GM06990 (cell line): ENCODE measurements at places on chromosomes 2 and 18.

- DNase-seq = no peak
These were observed 1400.4 kb downstream of the SUCLG1 start for GRCh38 chr2:83058683-83059082.

GRCh38 chr2:119713819-119714490, 35.0 kb downstream of the TMEM177 start:
- no peak for DNase-seq

DNA sequence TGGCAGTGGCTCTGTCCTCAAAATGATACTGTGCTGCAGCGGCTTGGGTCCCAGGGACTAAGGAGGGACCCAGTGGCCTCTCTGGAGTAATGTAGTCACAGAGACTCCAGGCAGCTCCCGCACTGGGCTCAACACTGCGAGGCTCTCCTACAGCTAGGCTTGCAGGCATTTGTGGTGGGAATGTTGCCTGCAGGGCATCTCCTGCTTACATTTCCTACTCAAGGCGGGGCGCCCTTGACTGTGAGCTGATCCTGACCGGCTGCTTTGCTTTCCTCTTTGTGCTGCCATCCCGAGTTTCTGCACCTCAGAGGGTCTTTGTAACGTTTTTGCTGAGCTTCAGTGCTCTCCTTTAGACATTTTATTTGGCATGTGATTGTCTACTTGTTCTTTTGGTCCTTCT, 177.4 kb upstream of the FN1 start:
- no peak for DNase-seq

- no peak for DNase-seq
These were observed 3.2 kb downstream of the ANKRD44 start for GRCh38 chr2:197307236-197307932.

DNA sequence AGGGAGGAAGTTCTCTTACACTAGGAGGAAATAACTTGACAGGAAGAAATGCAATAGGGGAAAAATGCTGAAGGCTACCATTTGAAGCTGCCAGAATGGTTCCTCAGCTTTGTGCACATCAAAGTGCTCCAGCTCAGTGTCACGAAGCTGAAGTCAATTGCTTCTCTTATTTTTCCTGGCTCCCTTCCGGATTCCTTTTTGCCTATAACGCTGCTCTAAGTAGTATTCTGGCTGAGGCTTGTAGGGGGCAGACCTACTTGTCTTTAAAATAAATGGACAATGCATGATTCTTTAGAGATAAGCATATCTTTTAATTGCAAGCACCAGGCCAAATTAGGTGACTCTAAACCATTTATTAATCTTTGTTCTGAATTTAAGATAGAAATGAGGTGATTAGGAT, 60.3 kb upstream of the SCN1A start:
- DNase-seq = no peak

DNA sequence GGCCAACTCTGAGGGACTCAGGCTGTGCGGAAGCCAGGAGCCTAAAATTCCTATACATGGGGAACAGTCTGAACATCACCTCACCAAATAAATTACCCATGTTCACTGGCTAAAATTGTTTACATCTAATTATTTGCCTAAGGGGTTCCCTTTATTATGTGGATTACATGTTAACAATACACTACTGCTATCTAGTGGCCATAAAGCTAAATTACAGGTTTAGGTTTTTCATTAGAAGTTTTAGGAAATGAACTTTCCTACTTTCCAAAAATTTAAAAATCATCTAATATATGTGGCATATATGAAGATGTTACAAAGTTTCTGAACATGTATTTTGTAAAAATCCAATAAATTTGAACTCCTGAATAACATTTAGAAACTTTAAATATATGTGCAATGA, 40.3 kb downstream of the PLA2R1 start:
- DNase-seq = no peak

DNA sequence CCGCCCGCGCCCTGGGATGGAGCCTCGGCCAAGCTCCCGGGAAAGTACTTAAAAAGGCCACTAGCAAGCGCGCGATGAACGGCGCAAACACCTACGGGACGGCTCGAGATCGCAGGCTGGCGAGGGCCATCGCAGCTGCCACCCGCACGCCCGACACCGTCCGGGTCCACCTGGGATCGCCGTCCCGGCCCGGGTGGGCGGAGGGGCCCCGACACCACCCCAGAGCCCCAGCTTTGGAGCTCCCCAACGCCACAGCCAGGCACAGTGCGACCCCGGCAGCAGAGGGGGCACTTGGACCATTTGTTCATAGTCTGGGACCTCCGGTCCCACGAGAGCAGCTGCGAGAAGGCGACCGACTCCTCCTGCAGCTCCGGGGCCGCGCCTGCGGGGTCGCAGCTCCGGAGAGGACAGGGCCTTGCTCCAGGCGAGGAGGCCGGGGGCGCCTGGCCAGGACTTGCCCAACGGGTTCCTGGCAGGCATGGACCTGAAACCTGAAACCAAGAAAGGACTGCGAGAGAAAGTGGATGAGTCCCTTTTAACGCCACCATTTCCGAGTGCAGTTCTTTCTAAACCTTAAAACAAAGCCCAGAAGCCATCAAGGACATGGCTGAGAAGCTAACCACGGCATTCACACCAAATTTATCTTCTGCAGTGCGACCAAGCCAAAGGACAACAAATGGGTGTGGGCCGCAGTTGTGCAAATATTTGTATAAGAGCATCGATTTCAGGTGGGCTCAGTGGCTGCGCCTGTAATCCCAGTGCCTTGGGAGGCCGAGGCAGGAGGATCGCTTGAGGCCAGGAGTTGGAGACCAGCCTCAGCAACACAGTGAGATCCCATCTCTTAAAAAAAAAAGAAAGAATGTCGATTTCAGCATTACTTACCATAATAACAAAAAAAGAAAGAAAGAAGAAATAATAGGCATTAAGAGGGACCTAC, 54.0 kb upstream of the IMP4 start:
- DNase-seq = no peak

DNA sequence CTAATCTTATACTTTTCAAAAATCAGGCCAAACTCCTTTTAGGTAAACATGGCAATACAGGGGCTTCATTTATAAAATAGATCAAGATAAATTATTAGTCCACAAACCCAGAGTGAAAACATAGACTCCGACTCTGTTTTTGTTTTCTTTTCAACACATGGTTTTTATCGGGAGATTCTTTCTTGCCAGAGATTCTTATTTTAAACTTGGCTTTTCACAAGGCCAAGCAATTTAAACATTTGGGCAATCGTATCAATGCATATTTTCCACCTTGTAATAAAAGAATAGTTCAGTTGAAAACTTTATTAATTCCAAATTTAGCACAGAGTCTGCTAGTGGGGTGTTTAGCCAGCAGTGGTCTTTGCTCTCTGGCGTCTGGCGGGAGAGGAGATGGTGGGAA, 71.9 kb downstream of the SOX11 start:
- no peak for DNase-seq

DNA sequence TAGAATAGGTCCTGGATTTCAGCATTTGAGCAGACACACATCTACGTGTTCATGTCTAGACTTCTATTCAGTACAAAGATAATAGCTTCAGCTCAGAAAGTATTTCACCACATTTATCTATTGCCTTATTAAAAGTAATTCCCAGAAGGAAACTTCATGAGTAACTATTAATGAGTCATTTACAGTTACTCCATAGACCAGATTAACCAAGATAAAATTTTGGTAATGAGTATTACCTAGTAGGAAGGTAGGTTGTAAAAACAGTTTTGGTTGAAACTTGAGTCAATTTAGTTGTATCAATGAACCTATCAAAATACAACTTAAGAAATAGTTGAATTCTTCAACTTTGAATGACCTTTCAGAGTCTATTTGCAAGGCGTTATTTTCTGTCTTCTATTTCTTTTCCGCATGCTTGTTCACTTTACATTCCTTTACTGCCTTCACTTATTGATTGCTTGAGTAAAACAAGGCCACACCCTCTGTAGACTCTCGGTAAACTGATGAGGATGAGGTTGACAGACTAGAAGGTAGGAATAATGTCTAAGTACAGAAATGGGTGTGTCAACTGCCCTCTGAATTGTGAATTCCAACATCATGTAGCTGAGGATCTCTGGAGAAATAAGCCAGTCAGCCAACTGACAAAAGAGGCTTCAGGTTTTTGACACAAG, 1165.6 kb upstream of the ZEB2 start:
- no peak for DNase-seq

DNA sequence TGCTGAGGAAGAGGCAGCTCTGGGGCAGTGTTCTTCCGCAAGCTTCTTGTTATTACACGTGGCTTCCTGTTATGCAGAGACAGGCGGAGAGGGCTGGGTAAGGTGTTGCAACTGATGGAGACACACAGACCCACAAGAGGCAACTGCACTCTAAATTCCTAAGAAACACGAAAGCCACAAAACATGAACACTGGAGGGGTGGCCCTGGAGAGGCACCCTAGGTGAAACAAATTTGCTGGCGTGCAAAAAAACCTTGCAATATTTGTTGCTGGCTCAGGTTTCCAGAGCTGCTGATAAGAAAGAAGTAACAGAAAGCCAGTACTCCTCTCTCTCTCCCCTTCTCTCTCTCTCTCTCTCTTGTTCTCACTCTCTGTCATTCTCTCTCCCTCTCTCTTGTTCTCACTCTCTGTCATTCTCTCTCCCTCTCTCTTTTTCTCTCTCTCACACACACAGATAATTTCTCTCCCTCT, 31.8 kb downstream of the ARHGAP25 start:
- DNase-seq = no peak

GRCh38 chr2:216870508-216871332, 10.9 kb upstream of the TNP1 start:
- no peak for DNase-seq

DNA sequence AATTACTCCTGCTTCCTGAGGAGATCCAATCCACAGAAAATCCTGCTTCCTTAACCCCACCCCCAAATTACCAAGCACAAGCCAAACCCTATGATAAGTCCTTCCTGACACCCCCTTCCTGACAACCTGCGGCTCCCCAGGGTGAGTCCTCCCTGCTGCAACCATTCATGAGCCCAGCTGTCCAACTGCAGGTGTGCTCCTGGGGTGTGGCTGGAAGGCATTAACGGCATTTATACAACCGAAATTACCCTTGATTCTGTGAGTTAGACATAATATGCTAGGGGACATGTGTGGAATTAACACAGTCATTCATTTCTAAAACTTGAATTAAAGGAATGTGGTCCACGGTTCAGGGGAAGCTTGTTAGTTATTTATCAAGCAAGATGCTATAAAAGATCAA, 119.0 kb upstream of the ALKAL2 start:
- DNase-seq = no peak

GRCh38 chr2:656676-657075, 20.5 kb downstream of the TMEM18 start:
- DNase-seq = no peak

DNA sequence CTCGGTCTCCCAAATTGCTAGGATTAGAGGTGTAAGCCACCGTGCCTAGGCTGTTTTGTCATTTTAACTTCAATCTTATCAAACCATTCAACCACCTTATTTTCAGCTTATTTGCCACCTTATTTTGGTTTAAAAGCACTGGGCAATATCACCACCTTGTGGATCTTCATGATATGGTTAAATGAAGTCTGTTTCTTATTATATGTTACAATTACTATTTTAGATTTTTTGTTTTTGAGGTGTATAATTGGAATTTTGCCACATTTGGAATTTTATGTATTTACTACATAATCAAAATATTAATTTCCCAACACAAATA, 43.8 kb upstream of the SCN9A start:
- DNase-seq = no peak

GRCh38 chr2:144445196-144445595, 74.7 kb downstream of the ZEB2 start:
- no peak for DNase-seq

DNA sequence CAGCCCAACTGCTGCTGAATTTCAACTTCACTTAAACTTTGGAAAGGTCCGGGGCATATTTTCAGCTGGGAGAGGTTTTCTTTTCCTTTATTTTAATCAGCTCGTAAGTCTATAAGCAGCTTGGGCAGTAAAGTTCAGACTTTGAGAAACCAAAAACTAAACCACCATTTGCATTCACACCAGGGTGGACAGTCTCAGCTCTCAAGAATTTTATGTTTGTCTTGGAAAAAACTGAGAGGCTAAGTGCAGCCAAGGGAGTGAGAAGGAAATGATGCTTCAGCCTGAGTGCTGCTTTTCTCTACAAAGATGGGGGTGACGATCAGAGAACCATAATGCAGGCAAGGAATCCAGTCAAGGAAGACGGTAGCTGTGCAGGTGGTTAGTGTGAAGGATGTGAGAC, 30.2 kb downstream of the MCFD2 start:
- no peak for DNase-seq

DNA sequence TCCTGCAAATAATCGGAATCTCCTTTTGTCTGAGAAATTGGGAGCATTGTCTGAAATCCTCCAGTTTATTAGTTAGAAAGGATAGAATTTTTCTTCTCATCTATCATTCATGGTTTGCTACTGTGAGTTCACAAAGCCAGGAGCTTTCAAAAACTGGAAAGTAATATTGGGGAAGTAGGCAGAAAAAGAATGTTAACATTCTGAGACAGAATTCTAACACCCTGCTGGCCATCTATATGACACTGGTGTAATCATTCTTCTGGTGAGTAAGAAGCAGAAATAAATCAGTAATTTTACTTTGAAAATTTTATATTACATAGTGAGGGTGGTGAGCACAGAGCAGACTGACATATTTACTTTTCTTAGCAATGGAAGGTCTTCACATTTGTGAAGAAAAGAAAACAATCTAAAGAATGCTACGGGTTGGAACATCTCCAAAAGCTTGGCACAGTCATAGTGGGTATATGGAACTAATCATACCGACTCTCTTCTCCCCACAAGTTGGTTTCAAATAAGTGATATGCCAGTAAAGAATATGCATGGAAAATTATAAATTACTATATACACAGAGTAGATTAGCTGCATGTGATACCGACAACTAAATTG, 344.9 kb downstream of the LPIN1 start:
- DNase-seq = no peak

DNA sequence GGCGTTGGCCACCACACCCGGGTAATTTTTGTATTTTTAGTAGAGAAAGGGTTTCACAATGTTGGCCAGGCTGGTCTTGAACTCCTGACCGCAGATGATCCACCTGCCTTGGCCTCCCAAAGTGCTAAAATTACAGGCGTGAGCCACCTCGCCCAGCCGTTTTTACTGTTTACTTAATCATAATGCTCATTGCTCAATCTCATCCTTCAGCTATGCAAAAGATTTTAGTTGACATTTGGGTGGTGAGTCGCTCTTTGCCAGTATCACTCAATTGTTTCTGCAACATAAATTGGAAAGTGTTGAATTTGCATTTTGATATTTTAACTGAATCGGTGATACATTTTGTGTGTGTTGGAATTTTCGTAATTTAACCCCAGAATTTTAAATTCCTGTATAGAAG, 7.8 kb upstream of the ZNF532 start:
- DNase-seq = no peak

- no peak for DNase-seq
These were observed 23.4 kb downstream of the AKAIN1 start for GRCh38 chr18:5173646-5174045.

DNA sequence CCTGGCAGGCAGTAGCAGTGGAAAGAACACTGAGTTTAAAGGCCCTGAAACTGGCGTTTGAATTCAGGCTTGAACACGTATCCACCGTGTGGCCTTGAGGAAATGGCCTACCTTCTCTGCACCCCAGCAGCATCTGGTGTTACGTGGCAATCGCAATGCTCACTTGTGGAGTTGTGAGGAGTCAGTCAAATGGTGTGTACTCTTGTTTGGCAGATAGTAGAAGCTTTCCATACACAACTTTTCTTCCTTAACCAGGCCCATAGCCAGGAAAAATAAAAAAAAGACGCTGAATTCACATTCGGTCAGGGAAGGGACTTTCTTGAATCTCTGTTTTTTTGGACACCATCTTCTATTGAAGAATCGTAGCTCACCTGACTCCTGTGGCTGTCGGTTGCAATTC, 1101.5 kb upstream of the KLHL29 start:
- no peak for DNase-seq

- DNase-seq = no peak
These were observed 272.9 kb upstream of the FIGN start for GRCh38 chr2:164008752-164009151.
